ENCODE measurements at places on chromosomes 7 and 10.

- peak; percentile 47 for DNase-seq
Observed at GRCh38 chr7:128381161-128381821, 19.8 kb upstream of the PRRT4 start.

- DNase-seq, result no peak
Observed at GRCh38 chr10:26365681-26366358, 72.3 kb upstream of the APBB1IP start.

DNA sequence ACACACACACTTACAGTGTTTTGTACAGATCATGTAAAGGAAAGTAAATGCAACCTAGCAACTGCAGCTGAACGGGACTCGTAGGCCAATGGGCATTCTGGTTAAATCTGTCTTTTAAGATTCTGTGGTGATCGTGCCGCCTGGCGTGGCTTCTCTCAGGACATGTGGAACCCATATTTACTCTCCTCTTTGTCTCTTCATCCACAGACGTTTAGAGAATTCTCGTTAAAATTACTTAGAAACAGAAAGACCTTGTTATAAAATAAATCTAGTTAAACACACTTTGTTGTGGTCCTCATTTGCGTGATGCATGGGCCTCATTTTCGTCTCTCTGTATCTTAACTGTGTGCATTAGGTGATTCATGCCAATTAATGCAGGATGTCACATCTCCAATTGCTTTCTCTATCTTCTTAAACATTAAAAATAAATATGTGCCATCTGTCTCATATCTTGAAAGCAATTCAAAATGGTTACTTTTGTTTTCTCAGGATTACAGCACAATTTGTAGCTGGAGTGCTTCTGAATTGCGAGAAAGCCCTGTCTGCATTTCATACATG lies 11.5 kb downstream of the KLF6 start:
- DNase-seq, result no peak

- DNase-seq, result no peak
Observed at GRCh38 chr7:140683657-140684056, 10.9 kb downstream of the ADCK2 start.
